ENCODE measurements at places on chromosomes 11 and 22. TPM values are rescaled to one million over a fixed set of nuclear protein-coding genes. Genes with fewer than 3 reads are reported as not detected.

The ANO1 gene
- total RNA-seq: 2.1 TPM

The PRDX5 gene
- total RNA-seq: 468 TPM

The POU2AF1 gene
- not detected for total RNA-seq

The C11orf16 gene
- total RNA-seq: not detected

The RIMBP3C gene
- 0.13 TPM for total RNA-seq
